ENCODE measurements at places on chromosomes 11 and 22. TPM values are rescaled to one million over a fixed set of nuclear protein-coding genes. Genes with fewer than 3 reads are reported as not detected.

The GDPD4 gene
- not detected for total RNA-seq

The RAG2 gene
- total RNA-seq, result not detected

- H3K27me3 ChIP-seq, result no peaks in the 10 kb centered on the region
- no peak for DNase-seq
- peaks cover 43% of the 10 kb centered on the region for H3K36me3 ChIP-seq
- H3K4me1 ChIP-seq, result no peaks in the 10 kb centered on the region
Observed at GRCh38 chr11:13713982-13714381, 45.5 kb downstream of the FAR1 start.

DNA sequence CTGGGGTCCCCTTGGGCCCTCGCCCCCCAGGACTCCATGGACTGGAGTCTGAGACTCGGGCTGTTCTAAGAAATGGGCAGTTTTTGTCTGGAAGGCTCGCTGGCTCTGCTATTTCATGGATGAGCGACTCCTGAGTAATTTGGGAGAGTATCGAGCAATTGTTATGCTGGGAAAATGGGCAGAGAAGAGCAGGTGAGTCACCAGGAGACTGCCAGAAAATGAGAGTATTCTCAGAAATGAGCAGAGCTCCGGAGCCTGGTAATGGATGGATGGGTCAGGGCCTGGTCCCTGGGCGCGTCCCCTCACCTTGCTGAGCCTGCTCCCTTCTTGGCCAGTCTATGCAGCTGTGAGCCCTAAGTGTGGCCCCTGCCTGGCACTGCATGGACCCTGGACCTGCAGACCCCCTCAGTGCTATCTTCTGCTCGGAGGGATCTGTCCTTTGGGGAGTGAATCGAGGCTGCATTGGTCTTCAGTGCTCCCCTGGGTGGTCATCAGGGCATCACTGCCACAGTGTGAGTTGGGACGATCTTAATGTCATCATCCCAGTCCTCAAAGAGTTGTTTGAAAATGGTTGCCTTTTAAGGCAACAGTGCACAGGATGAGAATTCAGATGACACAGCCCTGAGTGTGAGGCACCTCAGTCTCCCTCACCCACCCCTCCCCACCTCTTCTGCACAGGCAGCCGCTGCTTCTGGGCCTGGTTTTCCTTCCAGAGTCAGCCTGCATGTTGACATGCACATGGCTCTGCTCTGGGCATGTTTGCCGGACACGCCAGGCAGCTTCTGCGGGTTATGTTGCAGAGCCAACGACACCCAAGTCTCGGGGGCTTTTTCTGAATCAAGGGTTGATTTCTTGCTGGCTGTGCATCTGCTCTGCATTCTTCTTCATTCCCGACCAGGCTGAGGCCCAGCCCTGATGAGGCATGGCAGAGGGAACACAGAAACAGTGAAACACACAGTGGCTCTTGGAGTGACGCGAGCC, 519.0 kb downstream of the TBC1D22A start:
- H3K27ac ChIP-seq, result no peak overlapping the region
- peaks cover 2% of the 10 kb centered on the region for H3K27me3 ChIP-seq
- no peak overlapping the region for H3K4me3 ChIP-seq
- H3K4me1 ChIP-seq, result no peaks in the 10 kb centered on the region

DNA sequence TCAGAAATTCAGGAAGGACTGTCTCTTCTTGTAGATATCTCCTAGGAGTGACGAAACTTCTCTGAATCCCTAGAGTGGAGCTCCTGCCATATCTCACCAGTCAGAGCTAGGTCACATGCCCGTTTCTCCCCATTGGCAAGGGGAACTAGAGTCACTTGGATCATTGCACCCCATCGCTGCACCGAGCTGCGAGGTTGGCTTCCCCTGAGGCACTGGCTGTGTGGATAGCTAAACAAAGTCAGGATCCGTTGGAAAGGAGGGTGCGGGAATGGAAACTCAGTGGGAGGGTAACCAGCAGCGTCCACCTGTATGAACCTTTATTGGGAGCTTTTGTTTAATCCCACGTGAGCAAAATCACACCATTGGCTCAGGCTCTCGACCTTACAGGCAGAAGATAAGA, 283.8 kb downstream of the BRD1 start:
- DNase-seq, result no peak
- H3K36me3 ChIP-seq, result peaks cover under 1% of the 10 kb centered on the region
- H3K27me3 ChIP-seq, result no peaks in the 10 kb centered on the region
- no peak overlapping the region for H3K4me3 ChIP-seq
- H3K27ac ChIP-seq, result no peak overlapping the region
- no peaks in the 10 kb centered on the region for H3K4me1 ChIP-seq

DNA sequence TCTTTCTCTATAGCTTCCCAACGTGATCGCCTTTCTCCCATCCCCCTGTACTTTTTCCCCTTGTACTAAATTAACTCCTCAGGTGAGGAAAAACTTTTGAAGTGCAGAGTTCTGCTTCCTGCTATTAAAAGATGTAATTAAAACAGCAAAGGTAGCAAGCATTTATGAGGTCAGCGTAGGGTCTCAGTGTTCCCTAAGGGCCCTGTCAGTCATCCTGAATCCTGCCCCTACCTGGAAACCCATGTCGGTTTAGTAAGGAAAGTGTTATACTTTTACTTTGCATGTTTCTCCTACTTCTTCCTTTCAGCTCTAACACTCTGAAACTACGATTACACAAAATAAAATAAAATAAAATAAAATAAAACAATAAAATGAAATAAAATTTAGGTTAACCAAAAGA, 1.3 kb upstream of the HBB start:
- no peak for DNase-seq
- H3K27ac ChIP-seq, result no peak overlapping the region
- no peaks in the 10 kb centered on the region for H3K36me3 ChIP-seq
- no peak overlapping the region for H3K4me3 ChIP-seq
- no peaks in the 10 kb centered on the region for H3K27me3 ChIP-seq

GRCh38 chr11:36775756-36776155, 177.7 kb upstream of the RAG2 start:
- no peak overlapping the region for H3K4me3 ChIP-seq
- H3K4me1 ChIP-seq, result no peaks in the 10 kb centered on the region
- no peaks in the 10 kb centered on the region for H3K36me3 ChIP-seq
- no peak overlapping the region for H3K27ac ChIP-seq

DNA sequence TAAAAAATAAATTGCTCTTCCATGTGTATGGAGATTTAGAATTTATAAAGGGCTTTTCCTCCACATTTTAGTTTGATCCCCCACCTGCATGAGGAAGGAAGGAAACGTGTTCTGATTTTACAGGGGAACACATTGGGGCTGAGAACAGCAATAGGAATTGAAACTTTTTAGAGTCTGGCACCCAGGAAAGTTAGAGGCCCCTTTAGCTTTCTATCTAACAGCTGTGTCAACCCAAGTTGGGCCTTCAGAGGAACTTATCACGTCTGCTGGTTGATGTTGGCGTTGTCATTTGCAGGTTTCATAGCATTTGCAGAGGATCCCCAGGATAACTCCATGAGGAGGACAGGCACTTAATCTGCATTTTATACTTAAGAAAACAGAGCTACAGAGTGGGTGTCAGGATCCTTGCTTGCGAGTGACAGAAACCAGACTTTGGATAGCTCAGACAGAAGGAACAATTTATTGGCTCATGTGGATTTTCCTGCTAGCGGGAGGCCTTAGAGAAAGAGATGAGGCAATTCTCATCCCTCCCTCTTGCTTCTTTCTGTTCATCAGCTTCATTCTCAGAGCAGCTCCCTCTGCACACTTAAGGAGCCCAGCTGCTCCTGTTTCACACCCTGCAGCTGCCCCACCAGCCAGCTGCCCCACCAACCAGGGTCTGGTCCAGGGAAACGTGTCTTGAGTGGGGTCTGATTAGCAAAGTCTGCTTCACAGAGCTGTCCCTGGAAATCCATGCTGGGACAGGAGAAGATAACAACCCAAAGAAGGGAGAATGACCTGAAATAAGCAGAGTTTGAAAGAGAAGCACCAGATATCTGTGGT, 92.5 kb upstream of the OR4B1 start:
- no peaks in the 10 kb centered on the region for H3K4me1 ChIP-seq
- no peak overlapping the region for H3K4me3 ChIP-seq
- DNase-seq, result no peak
- no peaks in the 10 kb centered on the region for H3K27me3 ChIP-seq
- peaks cover 7% of the 10 kb centered on the region for H3K36me3 ChIP-seq
